DMS153 (cell line): ENCODE measurements at places on chromosomes 1 and 21.

DNA sequence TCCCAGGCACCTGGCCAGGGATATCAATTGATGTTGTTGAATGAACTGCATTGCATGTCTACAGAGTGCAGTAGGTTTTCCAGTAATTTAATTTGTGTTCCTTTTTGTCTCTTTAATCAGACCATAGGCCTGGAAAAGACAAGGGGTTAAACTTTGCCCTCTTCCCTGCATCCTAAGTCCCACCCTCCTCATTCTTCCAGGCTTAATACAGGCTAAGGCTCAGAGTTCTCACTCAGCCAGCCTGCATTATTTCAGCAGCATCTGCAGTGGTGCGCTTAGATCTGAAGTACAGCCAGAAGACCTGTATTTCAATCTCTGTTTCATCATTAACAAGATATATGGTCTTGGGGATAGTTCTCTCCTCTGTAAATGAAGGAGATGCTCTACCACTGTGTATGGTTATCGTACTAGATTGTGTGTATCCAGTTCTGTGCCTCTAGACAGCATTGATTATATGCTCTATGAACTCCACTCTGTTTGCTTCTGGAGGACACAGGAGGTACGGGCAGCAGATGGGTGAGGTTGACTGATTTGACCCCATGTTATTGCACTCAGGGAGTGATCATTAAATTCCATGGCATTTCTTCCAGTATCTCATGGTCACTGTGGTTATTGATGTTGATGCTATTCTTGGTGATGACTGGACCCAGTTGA is 286.1 kb downstream of the RPS6KC1 start:
- no peak for DNase-seq

DNA sequence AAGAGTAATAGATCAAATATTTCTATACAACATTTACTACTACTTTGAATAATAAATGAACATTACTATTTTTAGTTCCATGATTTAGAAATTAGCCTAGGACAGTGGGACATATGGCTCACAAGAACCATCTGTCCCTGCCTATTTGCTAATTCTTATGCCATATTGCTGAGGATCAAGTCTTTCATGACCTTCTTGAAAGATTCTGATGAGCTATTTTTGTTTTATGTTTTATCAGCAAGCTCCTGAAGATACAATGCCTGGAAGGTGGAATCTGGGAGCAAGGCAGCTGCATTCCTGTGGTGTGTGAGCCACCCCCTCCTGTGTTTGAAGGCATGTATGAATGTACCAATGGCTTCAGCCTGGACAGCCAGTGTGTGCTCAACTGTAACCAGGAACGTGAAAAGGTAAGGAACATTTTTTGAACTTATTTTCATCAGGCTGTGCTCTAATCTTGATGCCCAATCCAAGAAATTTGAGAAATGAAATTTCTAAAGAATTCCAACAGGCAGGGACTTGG is 326.7 kb downstream of the PAPPA2 start:
- DNase-seq, result no peak

GRCh38 chr1:207691841-207692240 is 46.9 kb downstream of the CR1L start:
- no peak for DNase-seq

DNA sequence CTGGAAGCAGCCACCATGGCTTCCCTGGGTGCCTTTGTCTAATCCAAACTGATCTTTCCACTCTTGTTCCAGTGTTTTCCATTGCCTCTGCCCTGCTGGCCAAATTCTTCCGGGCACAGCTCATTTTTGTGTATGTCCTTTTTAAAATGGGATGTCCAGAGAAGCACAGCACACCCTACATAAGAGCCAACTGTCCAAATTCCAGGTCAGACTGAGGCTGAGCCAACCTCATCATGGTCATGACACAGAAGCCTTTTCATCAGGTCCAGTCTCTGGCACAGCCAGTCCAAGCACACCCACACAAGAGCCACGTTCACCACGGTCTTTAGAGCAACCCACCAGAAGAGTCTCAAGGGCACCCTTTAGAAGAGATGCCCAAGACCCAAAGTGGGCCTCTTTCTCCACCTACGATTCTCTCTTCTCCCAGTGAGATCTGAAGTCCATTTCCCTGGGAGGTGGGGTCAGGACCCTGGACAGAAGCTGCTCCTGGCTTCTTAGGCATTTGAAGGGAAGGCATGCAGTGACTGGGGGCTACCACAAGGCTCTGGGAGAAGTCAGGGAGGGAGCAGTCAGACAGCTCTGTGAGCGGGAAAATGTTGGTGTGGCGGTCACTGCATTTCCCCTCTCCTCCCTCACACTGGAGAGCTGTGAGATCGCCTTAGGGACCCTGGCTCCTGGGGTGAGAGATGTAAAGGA is 53.2 kb downstream of the SYT2 start:
- DNase-seq, result no peak

- DNase-seq, result peak; percentile 50
Measured at GRCh38 chr1:231028682-231029081, 11.4 kb downstream of the FAM89A start.

DNA sequence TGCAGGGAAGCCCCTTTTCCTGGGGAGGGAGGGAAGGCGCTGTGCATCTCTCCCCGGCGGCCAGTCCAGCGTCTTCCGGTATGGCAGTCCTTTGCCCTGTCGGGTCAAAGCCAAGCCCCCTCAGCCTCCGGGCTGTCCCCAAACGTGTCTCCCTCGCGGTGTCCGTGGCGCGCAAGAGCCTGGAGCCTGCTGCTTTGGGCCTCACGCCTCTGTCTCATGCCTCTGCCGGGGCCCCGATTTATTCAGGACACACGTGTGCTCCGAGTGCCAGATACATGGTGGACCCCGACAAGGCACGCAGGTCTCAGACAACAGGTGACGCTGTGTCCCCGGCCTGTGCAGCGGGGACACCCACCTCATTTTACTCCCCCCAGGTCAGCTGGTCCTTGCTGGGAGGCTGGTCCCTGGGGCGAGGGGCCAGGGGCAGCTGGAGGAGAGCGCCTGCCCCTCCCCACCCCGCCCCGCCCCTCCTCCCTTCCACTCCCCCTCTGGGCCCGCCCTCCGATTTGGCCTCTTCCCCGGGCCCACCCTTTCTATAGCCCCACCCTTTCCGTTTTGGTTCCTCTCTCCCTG is 176.7 kb downstream of the CAMTA1 start:
- DNase-seq, result peak; percentile 59

DNA sequence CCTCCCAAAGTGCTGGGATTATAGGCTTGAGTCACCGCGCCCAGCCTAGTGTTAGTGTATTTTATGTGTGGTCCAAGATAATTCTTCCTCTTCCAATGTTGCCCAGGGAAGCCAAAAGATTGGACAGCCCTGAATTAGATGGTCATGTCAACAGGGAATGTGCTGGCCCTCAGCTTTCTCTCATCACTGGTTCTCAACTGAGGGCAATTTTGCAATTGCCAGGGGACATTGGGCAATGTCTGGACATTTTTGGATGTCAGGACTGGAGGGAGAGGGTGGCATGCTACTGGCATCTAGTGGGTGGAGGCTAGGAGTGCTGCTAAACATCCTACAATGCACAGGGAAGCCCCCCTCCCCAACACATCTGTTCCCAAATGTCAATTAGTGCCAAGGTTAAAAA is 95.0 kb downstream of the LAMC2 start:
- DNase-seq, result no peak

GRCh38 chr21:44612669-44613229 is 870 bp downstream of the KRTAP10-8 start:
- no peak for DNase-seq

- DNase-seq, result no peak
Measured at GRCh38 chr1:196459383-196459782, 148.9 kb downstream of the KCNT2 start.

DNA sequence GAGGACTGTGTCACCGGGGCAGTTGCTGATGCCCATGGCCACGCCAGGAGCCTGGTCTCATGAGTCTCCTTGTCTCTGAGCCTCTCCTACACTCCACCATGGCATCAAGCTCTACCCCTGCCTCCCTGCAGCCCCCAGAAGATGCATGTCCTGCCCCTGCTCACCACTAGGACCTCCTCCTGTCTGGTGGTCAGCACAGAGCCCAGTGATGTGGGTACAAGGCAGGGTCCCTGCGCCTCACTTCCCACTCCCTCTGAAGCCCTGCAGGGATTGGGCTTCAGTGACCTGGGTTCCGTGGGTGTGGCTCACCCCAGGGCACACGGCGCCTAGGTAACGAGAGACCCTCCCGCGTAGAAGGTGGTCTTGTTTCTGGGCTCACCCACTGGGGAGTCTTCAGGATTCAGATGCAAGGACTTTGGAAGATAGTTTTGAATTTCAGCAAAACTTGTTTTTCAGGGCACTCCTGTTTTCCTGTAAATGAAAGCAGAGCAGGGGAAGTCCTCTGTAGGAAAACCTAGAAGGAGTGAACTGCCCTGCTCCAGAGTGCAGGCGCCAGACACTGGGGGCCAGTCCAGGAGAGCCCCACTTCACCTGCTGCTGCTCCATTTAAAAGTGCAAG is 2.8 kb downstream of the COL18A1 start:
- DNase-seq, result no peak

DNA sequence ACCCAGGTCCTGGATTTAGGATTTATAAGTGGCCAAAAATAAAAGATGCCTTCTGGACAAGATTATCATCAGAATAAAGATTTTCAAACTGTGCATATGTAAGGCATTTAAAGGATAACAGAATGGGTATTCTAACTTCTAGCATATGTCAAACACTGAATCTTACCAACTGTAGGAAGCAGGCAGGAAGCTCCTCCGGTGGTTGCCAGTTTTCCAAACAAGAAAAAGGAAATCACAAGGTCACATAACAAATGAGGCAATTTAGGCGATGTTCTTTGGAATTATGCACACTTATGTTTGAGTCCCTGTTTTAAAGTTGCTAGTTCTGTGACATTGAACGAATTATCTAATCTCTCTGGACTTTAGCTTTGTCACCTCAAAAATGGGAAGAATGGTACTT is 48.9 kb downstream of the ATP6V1G3 start:
- DNase-seq, result no peak

DNA sequence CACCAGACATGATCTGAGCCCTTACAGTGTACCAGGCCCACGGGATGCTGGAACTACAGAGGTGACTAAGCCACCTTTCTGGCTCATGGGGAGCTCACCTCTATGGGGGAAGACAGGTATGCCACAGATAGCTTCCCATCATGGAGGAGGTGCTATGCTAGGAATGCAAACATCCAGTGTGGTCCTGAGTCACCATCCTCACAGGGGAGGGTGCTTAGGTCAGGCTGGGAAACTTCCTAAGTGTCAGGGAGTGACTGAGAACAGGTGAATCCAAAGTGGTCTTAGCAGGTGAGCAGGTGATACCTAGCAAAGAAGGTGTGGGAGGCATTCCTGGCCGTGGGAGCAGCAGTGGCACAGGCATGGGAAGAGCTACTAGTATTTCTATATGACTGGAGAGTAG is 8.6 kb upstream of the RASSF5 start:
- no peak for DNase-seq

- DNase-seq, result no peak
Measured at GRCh38 chr1:228977307-228977706, 242.0 kb downstream of the RHOU start.

DNA sequence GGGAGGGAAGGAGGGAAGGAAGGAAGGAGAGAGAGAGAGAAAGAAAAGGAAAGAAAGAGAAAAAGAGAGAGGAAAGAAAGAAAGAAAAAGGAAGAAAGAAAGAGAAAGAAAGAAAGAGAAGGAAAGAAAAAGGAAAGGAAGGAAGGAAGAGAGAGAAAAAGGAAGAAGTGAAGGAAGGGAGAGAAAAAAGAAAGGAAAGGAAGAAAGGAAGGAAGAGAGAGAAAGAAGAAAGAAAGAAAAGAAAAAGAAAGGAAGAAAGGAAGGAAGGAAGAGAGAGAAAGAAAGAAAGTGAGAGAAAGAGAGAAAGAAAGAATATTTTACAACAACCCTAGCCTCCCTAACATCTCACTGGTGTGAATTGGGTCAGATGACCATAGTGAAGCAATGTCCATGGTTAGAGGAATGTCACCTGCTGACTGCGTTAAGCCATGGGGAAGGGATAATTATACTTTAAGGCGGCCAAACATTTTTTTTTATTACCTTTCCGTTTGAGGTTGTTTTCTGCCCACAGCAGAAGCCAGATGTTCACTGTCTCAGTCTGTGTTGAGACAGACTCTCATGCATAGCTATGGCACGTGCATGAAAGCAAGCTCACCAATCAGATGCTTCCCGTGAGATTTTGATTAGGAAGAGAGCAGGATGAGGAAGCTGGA is 76.4 kb downstream of the SNRPE start:
- no peak for DNase-seq

DNA sequence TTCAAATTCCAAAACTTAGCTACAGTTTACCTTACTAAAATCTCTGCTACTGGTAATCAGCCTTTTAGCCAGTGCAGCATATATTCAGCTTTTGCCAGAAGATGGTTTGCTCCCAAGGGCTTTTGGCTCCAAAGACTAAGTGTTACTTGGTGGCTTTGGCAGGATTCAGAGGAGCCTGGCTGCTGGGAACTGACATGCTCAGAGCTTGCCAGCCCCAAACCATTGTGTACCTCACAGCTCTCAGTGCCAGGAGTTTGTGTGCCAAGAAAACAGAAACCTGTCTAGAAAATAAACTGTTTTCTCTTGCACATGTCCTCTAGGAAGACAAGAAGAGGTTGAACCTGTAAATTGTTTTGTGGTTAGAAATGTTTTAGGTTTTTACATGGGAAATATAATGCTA is 315.9 kb downstream of the ST6GALNAC3 start:
- no peak for DNase-seq

- no peak for DNase-seq
Measured at GRCh38 chr1:15826810-15827507, 19.5 kb upstream of the UQCRHL start.

DNA sequence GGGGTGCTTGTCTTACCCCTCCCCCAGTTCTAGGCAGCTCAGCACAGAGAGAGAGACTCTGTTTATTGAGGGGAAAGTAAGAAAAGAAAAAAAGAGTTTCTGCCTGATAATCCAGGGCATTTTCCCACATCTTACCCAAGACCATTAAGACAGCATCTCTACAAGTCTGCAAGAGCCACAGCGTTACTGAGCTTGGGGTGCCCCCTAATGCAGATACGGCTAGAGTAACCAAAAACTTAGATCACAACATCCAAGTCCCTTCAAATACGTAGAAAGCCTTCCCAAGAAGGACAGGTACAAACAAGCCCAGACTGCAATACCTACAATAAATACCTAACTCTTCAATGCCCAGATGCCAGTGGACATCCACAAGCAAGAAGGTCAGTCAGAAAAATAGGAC is 6.2 kb upstream of the TEX50 start:
- DNase-seq, result no peak

DNA sequence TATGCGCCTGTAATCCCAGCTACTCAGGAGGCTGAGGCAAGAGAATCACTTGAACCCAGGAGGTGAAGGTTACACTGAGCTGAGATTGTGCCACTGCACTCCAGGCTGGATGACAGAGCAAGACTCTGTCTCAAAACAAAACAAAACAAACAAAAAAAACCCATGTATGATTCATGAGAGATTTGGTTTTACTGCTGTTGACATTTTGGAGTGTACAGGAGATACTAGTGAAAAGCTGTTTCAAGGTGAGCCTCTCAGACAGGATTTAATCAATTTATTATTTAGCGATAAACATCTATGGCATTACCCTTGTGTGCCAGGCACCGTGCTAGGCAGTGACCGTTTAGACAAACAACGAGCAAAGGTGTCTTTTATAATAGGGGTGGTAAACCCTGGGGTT is 16.5 kb downstream of the LHX4 start:
- DNase-seq, result no peak
